ENCODE measurements at places on chromosomes 13 and 19.

DNA sequence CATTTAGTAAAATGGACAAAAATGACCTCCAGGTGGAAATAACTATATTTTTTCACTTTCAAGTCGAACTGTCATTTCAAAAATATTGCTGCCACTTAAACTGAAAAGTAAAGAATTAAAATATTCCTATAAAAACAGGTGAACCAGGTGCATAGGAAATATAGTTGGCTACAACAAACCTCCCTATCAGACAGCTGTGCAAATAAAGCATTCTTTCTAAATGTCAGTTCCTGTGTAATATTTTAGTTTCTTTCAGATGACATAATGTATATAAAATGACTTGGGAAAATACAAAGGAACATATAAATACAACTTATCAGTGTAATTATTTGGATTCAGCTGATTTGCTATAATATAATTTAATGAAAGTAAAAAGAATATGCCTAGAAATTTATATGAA, 403.5 kb upstream of the GPC6 start:
- DNase-seq, result no peak

GRCh38 chr19:56333506-56333905, 18.9 kb upstream of the ZSCAN5A start:
- DNase-seq, result peak; percentile 19

DNA sequence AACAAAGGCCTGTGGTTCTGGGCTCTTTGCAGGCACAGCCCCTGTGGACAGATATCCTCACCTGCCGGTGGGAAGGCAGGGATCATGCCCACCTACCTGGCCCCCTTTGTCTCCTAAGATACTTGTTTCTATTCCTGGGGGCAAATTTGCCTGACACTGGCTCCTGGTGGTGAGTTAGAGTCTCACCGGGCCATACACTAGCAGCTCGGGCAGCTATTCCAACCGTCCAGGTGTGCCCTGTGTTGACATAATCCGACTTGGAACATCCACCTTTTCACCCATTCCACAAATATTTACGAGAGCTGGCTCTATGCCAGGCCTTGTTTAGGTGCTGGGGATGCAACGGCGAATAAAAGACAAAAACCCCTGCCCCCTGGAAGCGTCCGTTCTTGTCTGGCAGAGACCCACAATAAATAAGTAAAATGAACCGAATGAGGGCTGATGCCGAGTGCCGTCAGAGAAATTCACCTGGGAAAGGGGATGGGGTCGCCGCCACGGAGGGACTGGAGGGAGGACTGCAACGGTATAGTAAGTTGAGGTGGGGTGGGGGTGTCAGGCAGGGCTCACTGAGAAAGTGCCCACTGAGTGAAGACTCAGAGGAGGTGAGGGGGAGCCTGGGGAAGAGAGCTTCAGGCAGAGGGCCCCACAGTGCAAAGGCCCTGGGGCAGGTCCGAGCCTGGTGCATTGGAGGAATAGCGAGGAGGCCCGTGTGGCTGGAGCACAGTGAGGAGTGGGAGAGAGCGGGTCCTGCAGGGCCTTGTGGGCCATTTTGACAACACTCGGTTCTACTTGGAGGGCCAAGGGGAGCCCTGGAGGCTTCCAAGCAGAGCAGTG, 43.2 kb upstream of the RANBP3 start:
- no peak for DNase-seq

GRCh38 chr19:7287722-7288121, 6.5 kb downstream of the INSR start:
- DNase-seq, result no peak

DNA sequence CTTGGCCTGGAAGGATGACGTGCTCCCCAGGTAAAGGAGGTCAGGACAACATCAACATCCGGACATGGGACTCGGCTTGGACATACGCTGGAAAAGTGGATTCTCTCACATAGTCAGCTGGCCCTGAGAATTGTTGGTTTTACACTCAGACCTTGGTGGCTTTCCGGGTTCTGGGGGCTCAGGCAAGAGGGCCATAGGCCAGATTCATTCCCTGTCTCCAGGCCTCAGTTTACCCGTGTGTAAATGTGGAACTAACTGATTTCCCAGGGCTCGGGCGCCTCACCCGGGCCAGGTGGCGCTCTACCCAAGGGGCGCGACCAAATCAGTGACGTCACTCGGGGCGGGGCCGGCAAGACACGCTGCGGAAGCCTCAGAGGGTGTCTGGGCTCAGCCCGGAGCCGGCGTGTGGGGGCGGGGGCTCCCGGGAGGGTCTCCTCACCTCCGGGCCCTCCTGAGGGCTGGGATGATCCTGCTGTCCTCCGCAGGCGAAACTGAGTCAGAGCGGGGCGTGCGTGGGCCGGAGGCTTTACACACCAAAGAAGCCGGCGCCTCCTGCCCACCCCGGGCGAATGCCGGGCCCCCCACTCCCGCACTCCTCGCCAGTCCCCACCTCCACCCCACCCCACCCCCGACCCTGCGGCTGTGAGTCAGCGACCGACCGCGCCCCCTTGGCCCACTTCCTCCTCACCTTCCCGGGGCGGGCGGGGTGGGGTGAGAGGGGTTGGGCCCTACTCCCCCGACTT, 862 bp upstream of the VASP start:
- peak; percentile 57 for DNase-seq

DNA sequence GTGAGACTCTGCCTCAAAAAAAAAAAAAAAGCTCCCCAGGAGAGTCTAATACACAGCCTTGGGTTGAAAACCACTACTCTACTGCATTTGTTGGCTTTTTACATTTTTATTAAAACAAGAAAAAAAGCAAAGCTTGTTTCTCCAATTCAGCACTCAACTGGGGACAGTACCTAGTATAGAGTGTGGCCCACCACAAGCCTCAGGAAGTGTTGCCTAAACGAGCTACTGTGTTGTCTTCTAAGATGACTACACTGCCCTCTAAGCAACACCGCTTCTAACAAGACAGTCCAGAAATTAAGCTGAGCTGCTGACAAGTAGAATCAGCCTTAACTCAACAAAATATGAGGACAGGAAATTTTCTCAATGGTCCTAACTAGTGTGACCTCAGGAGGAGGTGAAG, 522.2 kb downstream of the FGF9 start:
- no peak for DNase-seq

DNA sequence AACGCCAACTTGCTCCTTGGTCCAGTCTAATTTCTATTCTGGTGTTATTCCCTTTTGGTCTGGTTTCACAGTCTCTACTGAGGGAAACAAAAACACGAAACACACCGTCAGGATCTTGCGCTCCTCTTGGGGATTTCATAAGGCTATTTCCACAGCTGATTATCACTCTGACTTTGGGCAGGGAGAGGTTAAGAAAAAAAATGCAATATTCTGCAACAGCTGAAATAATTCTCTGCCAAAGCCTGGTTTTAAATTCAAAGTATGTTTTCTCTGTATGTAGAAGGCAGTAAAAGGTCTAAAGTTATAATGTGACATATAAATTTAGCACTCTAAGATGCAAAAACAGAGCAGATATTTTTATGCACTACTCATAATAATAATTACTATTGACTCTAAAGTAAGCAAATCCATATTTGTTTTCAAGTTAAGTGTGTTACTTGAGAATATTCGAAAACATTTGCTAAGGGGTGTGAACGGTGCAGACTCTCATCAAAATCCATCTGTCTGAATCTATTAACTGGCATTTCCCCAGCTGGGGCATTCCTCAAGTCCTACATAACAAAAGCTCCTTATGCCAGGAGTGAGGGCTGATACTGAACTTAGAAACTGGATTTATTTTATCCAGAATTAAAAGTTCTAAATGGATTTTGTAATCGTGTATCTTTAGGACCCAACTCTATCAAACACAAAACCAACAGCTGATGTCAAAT, 38.4 kb upstream of the STARD13 start:
- no peak for DNase-seq

GRCh38 chr19:4067396-4068046, 822 bp upstream of the ZBTB7A start:
- DNase-seq, result no peak

DNA sequence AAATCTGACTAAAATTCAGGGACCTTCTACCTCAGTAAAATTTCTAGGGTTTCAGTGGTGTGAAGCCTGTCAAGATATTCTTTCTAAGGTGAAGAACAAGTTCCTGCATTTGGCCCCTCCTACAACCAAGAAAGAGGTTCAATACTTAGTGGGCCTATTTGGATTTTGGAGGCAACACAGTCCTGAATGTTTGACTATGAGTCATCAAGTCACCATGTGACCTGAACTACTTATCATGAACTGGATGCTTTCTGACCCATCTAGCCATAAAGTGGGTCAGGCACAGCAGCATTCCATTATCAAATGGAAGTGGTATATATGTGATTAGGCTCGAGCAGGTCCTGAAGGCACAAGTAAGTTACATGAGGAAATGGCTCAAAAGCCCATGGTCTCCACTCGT, 163.0 kb upstream of the IRS2 start:
- no peak for DNase-seq

DNA sequence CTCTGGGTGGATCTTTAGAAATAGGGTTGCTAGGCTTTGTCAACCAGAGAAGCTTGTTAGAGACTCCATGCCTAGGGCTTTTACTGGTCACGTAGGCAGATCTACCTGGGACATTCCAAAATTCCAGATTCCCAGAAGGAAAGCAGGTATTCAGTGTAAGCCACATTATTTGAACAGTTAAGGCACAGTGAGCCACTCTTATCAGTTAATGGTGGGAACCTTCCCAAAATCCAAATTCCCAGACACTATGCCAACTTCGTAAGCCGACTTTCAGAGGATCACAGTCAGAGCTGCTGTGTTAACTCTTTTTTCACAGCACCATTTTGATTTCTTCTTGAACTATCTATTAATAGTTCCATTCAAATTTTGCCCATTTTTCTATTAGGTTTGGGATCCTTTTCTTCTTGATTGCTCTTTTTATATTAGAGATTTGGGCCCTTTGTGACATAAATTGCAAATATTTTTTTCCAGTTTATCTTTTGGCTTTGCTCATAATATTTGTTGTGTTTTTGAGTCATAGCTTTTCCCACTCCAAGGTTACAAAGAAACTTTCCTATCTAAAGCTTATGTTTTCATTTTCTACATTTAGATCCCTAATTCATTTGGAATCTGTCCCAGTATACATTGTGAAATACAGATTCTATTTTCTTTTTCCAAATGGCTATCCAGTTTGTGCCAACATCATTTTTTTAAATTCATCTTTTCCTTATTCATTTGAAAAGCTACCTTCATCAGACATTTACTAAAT, 77.3 kb downstream of the DHRS12 start:
- DNase-seq, result no peak

DNA sequence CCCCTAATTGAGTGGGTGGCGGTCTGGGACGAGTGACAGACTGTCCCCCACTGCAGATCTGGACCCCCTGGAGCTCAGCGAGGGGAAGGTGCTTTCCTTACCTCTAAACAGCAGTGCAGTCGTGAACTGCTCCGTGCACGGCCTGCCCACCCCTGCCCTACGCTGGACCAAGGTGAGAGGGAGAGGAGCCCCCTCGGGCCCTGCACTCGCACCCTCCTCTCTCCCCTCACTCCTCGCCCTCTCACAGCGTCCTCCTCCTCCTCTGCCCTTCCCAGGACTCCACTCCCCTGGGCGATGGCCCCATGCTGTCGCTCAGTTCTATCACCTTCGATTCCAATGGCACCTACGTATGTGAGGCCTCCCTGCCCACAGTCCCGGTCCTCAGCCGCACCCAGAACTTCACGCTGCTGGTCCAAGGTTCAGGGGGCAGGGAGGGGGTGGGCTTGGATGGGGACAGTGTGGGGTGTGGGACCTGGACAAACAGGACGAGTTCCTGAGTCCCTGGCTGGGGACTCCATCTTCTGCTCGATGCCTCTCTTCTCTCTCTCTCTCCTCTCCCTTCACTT, 9.6 kb downstream of the BCAM start:
- DNase-seq, result no peak

GRCh38 chr13:39777527-39778061, 122.1 kb downstream of the COG6 start:
- peak; percentile 56 for DNase-seq

GRCh38 chr13:29465741-29466293, 129.7 kb downstream of the SLC7A1 start:
- DNase-seq, result no peak

GRCh38 chr19:41309180-41310032, 566 bp upstream of the CCDC97 start:
- no peak for DNase-seq

DNA sequence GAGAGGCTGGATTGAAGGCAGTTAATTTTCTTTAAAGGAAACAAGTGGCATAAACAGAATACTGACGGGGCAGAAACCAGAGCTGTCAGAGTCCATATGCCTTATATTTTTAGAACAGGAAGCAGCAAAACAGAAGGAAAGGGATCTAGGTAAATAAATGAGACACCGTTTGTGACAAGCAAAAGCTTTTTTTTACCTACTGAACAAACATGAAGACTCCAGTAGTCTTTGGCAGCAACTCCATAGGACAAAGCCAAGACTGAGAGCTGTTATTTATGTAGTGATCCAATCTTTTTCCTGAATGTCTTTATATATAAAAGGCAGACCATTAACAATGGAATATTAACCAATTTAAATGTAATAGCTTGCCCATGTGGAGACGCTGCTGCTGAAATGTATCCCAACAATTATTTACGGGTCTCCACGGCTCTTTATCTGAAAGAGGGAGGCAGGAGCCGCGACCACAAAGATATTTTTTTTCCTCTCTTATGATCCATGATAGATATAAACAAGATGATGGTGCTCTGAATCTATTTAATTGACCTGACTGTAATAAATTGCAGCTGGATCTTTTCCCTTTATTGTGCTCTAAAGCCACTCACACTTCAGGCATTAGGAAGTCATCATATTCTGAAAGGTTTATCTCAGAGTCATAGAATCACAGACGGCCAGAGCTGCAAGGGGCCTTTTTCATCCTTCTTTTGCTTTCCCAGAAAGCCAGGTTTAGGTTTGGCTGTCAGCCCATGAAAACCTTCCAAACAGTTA, 687.8 kb downstream of the EFNB2 start:
- DNase-seq, result no peak

Data from SW 1271 (cell line).